ENCODE measurements at places on chromosomes 3 and 15. TPM values are rescaled to one million over a fixed set of nuclear protein-coding genes. Genes with fewer than 3 reads are reported as not detected.

Gene XCR1
- total RNA-seq = not detected

Gene TEX55
- total RNA-seq = not detected

Gene MAP1A
- total RNA-seq = 1.3 TPM

Gene SPSB4
- not detected for total RNA-seq

Gene CELF6
- total RNA-seq = 0.40 TPM

Gene STRIT1
- total RNA-seq = not detected

DNA sequence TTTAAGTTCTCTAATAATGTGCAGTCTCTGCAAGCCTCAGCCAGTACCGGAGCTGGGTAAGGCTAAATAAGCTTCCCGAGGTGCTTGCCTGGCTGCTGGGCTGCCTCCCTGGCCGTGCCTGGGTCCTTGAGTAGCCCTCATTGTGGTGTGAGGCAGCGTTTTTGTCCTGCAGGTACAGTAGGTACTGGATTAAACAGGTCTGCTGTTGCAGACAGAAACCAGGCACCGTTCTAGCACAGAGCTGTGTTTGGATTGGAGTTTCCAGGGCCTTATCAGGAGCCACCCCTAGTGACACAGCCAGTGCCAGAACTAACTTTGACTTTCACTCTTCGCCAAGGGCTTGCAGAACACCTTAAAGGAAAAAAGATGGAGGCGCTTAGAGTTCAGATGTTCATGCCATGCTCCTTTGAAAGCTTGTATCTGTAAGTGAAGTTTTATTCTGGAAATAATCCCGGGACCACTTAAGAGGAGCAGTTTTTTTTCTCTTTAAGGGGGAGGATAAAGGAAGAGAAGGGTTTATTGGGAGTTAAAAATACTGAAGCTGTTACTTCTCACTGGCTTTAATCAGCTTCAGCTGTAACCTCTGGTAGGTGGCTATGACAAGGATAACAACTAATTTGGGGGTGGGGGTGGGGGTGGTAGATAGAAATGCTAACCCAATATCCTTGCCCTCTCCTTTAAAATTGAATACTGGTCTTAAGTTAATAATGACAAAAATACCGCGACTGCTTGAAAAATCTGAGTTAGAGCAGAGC is 126.8 kb downstream of the MITF start:
- H3K36me3 ChIP-seq = no peaks in the 10 kb centered on the region
- H3K4me1 ChIP-seq = no peaks in the 10 kb centered on the region
- peaks cover 3% of the 10 kb centered on the region for H3K27me3 ChIP-seq
- no peak for DNase-seq

DNA sequence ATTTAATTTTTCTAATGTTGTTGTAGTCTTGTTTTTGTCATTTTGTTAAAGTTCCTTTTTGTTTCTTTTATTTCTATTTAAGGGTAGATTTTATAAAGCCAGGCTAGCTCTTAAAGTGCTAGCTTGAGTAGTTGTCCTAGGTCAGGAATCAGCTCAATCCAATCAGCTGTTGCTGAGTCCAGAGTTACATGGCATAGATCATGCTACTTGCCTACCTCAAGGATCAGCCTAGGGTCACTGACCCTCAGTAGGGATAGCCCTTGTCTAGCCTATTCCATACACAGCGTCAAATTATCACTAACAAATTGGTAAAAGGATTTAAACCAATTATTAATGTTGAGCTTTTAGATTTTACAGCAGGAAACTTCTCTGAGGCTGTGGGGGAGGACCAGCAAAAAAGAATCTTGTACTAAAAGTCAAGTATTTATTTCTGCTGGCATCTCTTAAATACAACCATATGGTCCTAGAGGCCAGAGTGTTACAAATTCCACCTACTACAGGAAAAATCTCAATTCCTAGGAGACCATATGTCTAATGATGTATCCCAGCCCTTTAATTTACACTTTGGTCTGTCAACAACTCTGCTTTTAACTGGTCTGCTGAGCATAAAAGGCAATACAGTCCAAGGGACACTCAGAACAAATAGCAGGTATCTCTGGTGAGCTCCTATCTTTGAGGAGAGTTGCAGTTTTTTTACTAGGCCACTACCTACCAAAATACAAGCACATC is 138.3 kb upstream of the PTPRG start:
- peaks cover 10% of the 10 kb centered on the region for H3K4me1 ChIP-seq
- DNase-seq = no peak
- H3K4me3 ChIP-seq = no peak overlapping the region
- H3K36me3 ChIP-seq = no peaks in the 10 kb centered on the region
- H3K27me3 ChIP-seq = peaks cover 3% of the 10 kb centered on the region

DNA sequence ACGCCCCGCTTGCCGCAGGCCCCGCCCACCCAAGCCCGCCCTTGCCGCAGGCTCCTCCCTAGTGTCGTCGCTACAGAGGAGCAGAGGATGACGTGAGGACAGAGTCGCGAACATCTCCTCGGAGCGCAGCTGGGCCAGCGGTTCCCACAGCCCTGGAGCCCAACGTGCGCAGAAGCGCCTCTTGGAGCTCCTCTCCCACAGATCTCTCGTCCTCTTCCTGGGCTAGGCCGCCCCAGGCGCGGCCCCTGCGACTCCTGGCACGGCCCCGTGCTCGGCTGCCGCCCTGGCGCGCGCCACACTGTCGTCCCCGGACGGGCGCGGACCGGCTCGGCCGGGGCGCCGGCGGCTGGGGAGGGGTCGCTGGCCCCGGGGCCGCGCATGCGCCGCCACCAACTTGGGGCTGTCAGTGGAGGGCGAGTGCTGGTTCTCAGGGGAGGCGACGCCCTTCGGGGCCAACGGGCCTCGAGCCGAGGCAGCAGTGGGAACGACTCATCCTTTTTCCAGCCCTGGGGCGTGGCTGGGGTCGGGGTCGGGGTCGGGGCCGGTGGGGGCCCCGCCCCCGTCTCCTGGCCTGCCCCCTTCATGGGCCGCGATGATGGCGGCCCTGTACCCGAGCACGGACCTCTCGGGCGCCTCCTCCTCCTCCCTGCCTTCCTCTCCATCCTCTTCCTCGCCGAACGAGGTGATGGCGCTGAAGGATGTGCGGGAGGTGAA is at the start of gene TRPC1:
TRPC1 (plus strand) TSS at position 67 of the 714 bp plus-strand sequence; CDS start at position 593, 526 bp downstream.
- peak within 1 kb of the TSS; percentile 87 for H3K27ac ChIP-seq
- peak; percentile 87 for DNase-seq
- peak within 1 kb of the TSS; percentile 82 for H3K4me3 ChIP-seq
- peaks cover 37% of the 10 kb centered on the region for H3K27me3 ChIP-seq
- H3K36me3 ChIP-seq = no peaks in the 10 kb centered on the region
- H3K4me1 ChIP-seq = peaks cover 11% of the 10 kb centered on the region

GRCh38 chr3:15787526-15787925 is 10.3 kb downstream of the ANKRD28 start:
- no peak for DNase-seq
- no peak overlapping the region for H3K4me3 ChIP-seq
- H3K4me1 ChIP-seq = peaks cover 39% of the 10 kb centered on the region
- peaks cover 23% of the 10 kb centered on the region for H3K36me3 ChIP-seq

- H3K4me3 ChIP-seq = no peak overlapping the region
- no peaks in the 10 kb centered on the region for H3K4me1 ChIP-seq
- H3K36me3 ChIP-seq = no peaks in the 10 kb centered on the region
- H3K27ac ChIP-seq = no peak overlapping the region
Measured at GRCh38 chr3:131807822-131808221, 227.0 kb downstream of the CPNE4 start.

GRCh38 chr3:127769284-127770081 is 52.8 kb downstream of the MGLL start:
- H3K27me3 ChIP-seq = no peaks in the 10 kb centered on the region
- H3K4me3 ChIP-seq = no peak overlapping the region
- H3K27ac ChIP-seq = no peak overlapping the region
- peaks cover 3% of the 10 kb centered on the region for H3K4me1 ChIP-seq

DNA sequence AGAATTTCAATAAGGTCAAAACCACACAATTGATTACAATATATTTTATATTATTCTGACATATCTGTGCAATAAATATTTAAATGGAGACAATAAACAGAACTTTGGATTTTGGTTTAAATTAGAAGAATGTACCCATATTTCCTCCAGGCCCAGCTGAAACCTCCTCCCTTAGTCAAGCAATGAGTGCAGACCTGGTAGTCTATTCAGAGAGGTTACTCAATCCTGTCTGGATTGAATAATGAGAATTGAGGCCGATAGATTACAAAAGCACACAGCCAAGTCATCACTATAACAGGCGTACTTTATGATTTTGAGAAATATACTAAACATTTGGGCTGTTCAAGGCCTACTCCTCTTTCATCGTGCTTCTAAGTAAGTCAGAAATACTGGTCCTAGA is 114.5 kb upstream of the STRIT1 start:
- no peaks in the 10 kb centered on the region for H3K27me3 ChIP-seq
- no peak overlapping the region for H3K4me3 ChIP-seq
- DNase-seq = no peak
- H3K4me1 ChIP-seq = no peaks in the 10 kb centered on the region

GRCh38 chr3:171058058-171058457 is 31.5 kb upstream of the SLC2A2 start:
- DNase-seq = no peak
- no peaks in the 10 kb centered on the region for H3K36me3 ChIP-seq
- no peaks in the 10 kb centered on the region for H3K4me1 ChIP-seq
- no peak overlapping the region for H3K27ac ChIP-seq
- H3K27me3 ChIP-seq = no peaks in the 10 kb centered on the region

- H3K4me3 ChIP-seq = no peak overlapping the region
- no peak overlapping the region for H3K27ac ChIP-seq
- H3K4me1 ChIP-seq = no peaks in the 10 kb centered on the region
- no peaks in the 10 kb centered on the region for H3K36me3 ChIP-seq
- H3K27me3 ChIP-seq = peaks cover 2% of the 10 kb centered on the region
Measured at GRCh38 chr3:127848131-127849129, 26.1 kb upstream of the MGLL start.

- H3K36me3 ChIP-seq = peaks cover 29% of the 10 kb centered on the region
- no peaks in the 10 kb centered on the region for H3K27me3 ChIP-seq
- peaks cover 95% of the 10 kb centered on the region for H3K4me1 ChIP-seq
- no peak for DNase-seq
Measured at GRCh38 chr3:63976161-63976871, 47.0 kb downstream of the PSMD6 start.

- peaks cover 3% of the 10 kb centered on the region for H3K27me3 ChIP-seq
- H3K27ac ChIP-seq = no peak overlapping the region
- DNase-seq = no peak
- H3K36me3 ChIP-seq = no peaks in the 10 kb centered on the region
- H3K4me1 ChIP-seq = no peaks in the 10 kb centered on the region
- H3K4me3 ChIP-seq = no peak overlapping the region
Measured at GRCh38 chr3:140403608-140404007, 274.3 kb upstream of the TRIM42 start.

GRCh38 chr3:58353722-58354553 is 21.2 kb downstream of the PXK start:
- no peaks in the 10 kb centered on the region for H3K27me3 ChIP-seq
- H3K27ac ChIP-seq = peak overlapping the region; percentile 69
- H3K4me1 ChIP-seq = peaks cover 65% of the 10 kb centered on the region
- H3K36me3 ChIP-seq = peaks cover 13% of the 10 kb centered on the region
- no peak overlapping the region for H3K4me3 ChIP-seq

- H3K4me1 ChIP-seq = peaks cover 58% of the 10 kb centered on the region
- no peaks in the 10 kb centered on the region for H3K36me3 ChIP-seq
- no peaks in the 10 kb centered on the region for H3K27me3 ChIP-seq
- no peak overlapping the region for H3K4me3 ChIP-seq
- H3K27ac ChIP-seq = no peak overlapping the region
Measured at GRCh38 chr3:151228666-151229040, 25.6 kb upstream of the GPR171 start.

DNA sequence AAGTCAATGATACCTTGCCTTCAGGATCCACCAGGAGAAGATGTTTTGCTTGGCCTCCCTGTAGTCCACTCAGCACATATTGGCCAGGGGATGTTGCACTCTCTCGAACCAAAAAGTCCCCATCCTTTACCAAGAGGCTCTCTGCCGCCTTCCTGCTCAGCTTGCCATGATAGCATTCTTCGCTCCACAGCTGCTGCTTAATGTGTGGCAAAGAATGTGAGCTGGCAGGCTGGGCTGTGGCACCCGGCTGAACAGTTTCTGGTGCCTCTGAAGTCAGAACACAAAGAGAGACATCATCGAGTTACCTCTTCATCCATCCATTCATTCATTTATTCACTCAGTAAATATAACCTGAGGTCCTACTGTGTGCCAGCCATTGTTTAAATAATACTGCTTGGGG is 23.9 kb upstream of the CEP152 start:
- no peaks in the 10 kb centered on the region for H3K4me1 ChIP-seq
- no peak overlapping the region for H3K4me3 ChIP-seq
- no peak for DNase-seq
- H3K27me3 ChIP-seq = peaks cover 14% of the 10 kb centered on the region

DNA sequence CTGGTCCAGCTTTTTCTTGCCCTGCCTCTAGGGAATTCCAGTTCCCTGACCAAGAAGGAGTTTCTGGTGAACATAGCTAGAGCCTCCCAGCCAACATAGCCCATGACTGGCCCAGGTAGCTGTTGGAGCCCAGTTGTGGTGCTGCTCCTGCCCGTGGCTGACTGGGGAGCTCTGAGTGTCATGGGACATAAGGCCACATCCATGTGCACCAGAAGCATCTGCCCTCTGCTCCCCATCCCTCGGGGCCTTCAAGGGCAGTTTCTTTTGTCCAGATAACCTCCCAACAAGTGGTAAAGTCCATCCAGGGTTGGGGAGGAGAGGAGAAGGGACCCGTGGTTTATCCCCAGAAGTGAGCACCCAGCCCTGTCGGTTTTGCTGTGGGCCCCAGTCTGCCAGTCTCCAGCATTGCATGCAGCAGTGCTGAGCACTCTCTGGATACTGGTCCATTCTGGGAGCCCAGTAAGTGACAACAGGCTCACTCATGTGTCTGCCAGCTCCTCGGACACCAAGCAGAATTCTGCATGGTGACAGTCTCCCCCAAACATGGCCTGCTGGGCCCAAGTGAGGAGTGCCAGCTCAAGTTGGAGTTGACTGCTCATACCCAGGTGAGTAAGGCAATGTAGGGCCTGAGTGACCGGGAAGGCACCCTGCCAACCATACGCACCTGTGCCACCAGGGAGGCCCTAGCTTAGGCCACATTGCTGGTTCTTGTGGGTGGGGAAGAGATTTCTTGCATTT is 28.8 kb downstream of the ACAA1 start:
- no peak for DNase-seq
- H3K4me1 ChIP-seq = no peaks in the 10 kb centered on the region
